Colonic mucosa (tissue), 4 donors: ENCODE measurements at places on chromosomes 6 and 20.

DNA sequence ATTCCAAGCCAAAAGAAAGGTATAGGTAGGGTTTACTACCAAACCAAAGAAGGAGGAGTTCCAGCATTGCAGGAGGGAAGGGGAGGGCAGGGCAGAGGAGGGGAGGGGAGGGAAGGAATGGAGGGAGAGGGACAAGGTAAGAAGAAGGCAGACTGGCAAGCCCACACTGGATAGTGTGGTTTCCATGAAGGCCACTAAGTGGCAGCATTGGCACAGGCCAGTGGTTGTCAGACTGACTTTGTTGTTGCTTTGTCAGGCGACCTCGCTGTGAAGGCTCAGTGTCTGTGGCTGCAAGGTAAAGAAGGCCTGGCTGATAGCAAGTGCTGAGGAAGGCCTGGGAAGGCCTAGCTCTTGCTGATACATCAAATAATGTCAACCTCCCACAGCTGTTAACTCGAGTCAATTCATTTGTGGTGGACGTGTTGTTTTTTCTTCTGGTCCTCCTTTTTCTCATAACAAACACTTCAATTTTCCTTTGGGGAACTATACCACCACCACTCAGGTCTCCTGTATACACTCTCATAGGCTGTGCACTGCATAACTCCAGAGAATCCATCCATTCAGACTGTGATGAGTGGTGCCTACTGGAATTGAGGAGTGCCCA, 7.7 kb upstream of the ZNF334 start:
- peak; percentile 38 for DNase-seq

DNA sequence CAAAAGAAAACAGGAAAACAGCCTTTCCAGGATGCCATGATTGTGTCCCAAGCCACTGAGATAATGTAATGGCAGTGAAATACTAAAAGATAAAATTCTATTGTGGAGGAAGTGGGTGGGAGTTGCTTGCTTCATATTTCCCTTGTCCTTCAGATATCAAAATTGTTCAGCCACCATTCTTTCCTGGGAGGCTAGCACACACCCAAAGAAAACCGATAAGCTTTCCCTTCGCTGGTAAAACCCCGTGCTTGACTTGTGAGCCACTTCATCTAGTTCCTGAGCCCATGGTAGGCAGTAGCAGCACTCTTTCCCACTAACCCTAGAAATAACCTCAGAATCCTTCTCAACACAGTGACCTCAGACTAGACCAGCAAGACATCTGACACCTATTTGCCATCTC, 357.4 kb upstream of the PLCB4 start:
- no peak for DNase-seq

DNA sequence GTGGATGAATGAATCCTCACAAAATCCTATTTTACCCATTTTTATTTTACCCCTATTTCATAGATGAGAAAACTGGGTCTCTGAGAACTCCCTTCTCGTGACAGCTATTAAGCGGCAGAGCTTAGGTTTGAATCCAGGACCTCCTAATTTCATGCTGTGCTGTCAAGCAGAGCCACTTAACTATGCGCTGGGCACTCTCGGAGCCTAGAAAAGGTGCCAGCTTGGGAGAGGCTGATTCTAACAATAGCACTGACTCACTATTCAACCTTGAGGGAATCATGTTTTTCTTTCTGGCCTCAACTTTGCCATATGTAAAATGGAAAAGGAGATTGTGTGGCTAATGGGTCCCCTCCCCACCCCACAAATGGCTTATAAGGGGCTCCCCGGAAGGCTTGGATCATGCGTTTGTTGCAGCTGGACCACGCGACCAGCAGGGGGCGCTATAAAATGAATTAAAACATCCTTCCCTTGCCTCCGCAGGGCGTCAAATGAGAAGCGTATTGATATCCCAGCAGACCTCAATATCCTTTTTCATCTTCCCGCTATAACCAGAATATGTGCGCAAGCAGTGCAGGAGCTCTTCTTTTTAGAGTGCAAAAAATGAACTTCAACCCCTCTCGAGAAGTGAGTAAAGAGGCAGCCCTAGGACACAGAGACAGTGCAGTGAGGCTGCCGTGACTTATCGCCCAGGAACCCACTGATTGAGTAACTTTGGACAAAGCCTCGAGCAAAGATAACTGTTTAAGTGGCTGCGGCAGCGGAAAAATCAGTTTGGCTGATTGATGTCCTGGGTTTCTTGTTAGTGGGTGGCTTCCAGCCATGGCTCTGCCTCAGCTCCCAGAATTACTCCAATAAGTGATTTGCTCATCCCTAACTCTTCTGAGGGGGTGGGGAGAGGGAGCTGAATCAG, 12.8 kb upstream of the PDYN start:
- DNase-seq = no peak

- DNase-seq = no peak
Measured at GRCh38 chr6:50998905-50999304, 180.2 kb downstream of the TFAP2B start.

- peak; percentile 34 for DNase-seq
Measured at GRCh38 chr6:137237413-137238170, 18.4 kb upstream of the IFNGR1 start.

DNA sequence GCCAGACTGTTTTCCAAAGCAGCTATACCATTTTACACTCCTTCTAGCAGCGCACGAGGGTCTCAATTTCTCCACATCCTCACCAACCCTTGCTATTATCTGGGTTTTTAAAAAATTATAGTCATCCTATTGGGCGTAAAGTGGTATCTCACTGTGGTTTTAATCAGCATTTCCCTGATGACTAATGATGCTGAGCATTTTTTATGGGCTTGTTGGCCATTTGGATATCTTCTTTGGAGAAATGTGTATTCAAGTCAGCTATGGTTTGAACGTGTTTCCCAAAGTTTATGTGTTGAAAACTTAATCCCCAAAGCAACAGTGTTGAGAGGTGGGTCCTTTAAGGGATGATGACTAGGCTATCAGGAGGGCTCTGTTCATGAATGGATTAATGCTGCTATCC, 6.7 kb downstream of the MCUR1 start:
- DNase-seq = no peak

- no peak for DNase-seq
Measured at GRCh38 chr20:43243672-43244269, 54.1 kb upstream of the PTPRT start.

GRCh38 chr6:51141080-51141479, 322.4 kb downstream of the TFAP2B start:
- DNase-seq = no peak

DNA sequence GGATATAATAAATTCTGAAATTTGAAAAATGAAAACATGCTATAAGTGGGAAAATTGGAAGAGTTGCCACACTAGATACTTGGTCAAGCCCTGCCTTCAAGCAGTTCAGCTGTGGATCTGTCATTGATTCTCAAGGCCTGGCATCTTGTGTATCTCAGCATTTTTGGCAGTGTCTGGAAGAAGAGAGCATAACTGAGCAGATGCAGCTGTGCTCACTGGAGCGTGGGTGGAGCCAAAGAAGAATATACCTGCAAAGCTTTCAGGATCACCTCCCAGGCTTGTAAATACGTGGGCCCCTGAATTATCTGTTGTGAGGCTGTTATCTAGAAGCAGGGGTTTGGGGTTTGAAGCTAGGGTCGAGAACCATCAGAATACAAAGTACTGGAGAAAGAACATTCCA, 31.3 kb upstream of the CHD6 start:
- peak; percentile 26 for DNase-seq

DNA sequence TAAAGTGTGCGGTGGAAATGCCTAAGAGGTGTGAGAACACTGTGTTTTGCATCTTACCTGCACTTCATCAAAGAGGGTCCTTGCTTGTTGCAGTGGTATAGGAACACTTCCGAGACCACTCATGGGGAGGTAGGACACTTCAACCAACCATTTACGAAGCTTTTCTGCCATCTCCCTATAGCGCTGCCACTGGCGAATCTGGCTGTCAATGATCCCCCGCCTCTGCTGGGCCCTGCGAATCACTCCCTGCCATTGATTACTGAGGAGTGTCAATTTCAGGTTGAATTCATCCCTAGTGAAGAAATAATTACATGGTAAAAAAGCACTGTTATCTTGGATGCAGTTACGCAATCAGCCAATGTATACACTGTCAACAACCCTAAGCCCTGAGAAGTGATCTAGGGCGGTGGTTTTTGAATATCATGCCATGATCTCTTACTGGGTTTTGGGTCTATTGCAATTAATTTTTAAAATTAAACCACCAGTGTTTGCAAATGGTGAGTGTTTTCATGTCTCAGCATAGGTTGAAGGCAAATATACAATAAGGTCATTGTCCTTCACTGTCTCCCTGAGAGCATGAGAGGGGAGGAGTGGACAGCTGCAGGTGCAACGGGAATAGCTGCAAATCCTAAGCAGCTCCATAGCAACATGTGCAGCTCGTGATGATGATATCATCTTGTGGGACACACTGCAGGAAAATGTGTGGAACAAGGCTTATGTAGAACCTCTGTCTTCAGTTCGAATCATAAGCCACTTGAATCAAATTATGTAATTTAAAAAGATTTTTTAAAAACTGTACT, 400.6 kb downstream of the ESR1 start:
- DNase-seq = no peak

DNA sequence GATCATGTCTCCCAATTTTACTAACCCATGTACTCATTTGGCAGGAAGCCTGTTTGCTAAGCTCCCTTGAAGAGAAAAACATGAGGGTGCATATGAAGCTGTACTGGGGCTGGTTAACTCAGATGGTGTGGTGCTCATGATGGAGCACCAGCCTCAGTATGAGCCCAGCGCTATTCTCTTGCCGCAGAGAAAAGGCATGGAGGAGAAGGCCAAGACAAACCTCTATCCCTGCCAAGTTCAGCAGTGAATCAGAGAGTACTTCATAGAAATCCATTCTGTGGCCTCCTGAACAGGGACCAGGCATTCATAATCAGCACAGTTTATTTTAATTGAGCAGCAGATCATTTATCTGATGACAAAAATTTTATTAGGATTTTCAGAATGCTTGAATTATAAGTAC, 398.1 kb downstream of the LMBRD1 start:
- no peak for DNase-seq

DNA sequence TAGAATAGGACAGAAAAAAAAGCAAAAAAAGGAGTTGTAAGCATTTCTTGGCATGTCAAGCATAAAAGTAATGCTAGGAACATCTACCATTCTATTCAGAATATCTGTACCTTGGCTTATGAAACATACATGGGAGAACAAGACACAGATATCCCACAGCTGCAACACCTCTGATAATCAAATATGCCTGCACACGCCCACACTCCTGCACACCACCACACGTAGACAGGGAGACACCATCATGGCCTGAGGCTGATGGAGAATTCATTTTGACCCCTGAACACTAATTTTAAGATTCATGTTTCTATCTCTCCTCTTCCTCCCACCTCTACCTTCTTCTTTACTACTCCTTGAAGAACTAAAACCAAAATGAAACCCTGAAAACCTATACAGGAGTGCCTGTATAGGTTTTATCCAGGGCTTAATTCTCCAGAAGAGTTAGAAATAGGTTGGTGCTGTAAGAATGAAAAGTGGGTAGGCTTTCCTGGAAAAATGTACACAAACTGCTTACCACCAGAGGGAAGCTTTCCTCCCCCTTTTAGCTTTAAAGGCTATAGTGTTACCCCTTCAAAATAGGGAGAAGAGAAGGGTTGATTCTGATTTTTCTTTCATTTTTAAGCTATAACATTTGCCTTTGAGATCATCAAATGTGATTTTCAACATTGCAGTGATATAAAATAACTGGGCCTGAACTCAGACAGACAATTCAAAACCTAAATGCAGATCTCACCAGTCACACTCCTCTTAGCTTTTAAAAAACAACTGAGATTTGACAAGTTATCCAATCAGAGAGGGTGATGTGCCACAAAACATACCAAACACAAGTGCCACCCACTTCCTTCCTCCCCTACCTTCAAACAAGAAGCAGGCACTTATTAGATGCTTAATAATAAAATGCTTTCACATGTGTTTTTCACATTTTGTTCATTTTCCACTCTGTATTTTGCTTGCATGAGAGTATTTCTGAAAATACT, 57.9 kb downstream of the ELOVL5 start:
- DNase-seq = no peak

- no peak for DNase-seq
Measured at GRCh38 chr20:45051204-45052060, 49.5 kb downstream of the KCNS1 start.

GRCh38 chr6:168232062-168232461, 87.5 kb downstream of the DACT2 start:
- DNase-seq = no peak

DNA sequence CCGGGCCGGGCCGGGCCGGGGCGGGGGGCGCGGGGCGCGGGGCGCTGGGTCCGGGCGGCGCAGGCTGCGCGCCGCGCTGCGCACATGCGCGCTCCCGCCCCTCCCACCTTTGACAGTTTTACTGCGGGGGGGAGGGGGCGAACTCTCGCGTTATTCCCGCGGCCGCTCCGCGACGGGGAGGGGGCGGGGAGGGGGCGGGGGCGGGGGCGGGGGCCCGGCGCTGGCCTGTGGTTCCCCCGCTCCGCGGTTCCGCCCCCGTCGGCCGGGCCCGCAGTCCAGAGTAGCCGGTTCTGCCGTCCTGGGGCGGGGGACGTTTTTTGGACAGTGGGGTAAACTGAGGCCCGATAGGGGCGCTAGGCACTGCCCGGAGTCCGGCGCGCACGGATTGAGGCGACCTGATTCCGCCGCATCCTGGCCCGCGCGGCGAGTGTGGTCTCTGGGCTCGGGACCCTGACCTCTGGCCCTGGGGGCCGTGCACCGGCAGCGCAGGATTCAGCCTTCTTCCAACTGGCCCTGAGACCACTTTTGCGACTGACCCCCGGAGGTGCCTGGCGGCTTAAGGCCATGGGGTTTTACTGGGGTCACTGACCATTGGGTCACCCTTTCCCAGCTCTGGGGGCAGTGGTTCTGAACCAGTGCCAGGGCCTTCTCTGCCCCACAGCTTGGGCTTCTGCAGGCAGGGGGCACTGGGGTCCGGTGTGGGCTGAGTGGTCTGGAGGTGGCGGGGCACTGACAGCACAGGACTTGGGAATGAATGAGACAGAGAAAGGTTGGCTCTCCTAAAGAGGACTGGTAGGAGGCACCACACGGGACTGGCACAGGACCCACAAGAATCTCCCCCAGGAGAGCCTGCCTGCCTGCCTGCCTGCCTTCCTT, at the start of gene ZNF512B:
ZNF512B (minus strand) TSS at position 93 of the 876 bp plus-strand sequence. CDS start 1,980 bp downstream, outside the sequence.
- no peak for DNase-seq

DNA sequence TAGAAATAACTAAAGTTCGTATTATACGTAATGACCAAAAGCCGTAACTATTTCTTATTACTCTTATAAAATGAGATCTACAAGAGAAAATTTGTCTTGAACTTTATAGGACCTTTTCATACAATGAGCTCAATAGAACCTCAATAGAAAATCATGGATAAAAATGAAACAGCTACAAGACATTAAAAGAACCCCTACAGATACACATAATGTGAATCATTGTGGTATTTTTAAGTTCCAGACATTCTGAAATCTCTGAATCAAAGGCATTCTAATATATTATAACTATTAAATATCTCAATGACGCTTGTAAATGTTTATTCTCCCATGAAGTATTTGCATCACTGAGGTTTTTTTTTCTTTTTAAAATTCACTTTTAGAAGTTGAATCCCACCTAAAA, 22.2 kb upstream of the POU3F2 start:
- no peak for DNase-seq

- no peak for DNase-seq
Measured at GRCh38 chr6:103799971-103800670, 1059.6 kb downstream of the HACE1 start.

DNA sequence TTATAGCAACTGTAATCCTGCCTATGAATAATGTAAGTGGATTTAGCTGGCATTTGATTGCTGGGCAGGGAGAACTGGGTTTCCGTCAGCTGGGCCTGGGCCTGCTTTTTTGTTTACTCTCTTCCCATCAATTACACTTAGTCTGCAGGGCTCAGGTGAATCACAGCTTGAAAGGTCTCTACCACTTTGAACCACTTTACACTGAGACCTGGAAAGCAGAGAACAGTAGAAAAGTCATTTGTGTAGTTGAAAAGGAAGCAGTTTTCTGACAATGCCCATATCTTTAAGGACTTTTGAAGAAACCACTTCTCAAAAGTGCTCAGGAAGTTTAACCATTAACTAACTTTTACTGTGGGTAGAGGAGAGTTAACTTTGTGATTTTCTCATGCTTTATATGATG, 315.4 kb upstream of the SASH1 start:
- peak; percentile 30 for DNase-seq
